CD4-positive, alpha-beta T cell treated with Interleukin-15 for 1 hour (primary cell): ENCODE measurements at places on chromosomes 5 and 9.

DNA sequence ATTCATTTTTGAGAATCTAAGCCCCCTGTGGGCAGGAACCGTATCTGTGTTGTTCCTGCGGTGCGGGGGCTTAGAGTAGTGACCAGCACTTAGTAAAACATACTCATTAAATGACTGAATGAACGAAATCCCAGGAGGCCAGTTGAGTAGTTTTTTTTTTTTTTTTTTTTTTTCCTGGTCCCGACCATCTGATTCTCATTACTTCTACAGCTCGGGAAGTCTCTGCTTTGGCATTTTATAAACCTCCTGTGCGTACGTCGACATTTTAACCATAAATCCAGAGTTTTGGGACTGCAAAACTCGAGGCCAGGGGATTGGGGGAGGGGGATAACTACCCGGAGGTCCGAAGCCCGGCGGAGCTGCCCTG lies 31.5 kb upstream of the SPRY4 start:
- DNase-seq, result no peak

- no peak for DNase-seq
Measured at GRCh38 chr5:51398875-51399642, 15.8 kb downstream of the ISL1 start.

DNA sequence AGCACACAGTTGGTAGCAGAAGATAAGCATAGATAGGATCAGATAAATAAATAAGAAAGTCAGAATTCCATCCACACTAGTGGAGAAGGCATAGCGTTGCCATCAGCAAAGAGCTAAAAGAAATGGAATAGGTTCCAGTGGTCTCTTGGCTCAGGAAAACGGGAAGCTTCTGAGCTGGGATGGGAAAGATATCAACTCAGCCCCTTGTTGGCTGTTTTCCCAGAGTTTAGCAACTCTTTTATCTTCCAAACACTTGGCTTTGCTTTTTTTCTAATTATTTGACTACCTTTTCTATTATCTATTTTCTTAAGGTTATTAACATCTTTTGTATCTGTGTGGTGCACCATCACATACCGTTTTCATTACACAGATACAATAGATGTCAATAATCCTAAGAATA lies 445.7 kb upstream of the TRPC7 start:
- DNase-seq, result no peak

GRCh38 chr5:59506285-59506877 lies 387.1 kb downstream of the PDE4D start:
- DNase-seq, result no peak

DNA sequence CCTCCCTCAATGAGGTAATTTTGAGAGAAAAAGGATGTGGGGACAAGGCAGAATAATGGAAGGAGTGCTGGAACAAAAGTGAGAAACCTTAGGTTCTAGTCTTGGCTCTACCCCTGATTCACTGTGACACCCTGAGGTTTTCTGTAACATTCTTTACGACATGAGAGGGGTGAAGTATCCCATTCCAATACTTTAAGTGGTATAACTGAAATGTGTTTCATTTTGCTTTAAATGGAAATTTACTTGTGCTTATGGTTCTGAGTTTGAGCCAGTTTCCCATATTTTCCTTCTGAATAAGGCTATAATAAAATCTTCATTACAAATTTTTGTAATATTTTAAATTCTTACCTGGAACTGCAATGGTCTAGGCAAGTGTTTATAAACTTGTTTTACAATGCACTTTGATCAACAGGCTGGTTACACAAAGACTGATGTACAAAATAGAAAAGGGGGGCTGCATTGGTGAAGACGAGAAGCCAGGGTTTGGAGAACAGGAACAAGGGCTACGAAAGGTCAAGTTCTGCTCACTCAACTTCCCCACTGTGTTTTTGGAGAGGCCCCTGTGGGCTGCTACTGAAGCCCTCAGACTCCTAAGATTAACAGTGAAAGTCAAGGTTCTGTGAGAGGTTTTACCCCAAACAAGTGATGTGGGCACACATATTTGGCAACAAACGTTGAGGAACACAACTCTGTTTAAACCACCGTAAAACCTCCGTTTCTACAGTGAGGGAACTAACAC lies 171.9 kb upstream of the ELL2 start:
- DNase-seq, result no peak

GRCh38 chr9:95766906-95767305 lies 108.6 kb upstream of the ERCC6L2 start:
- no peak for DNase-seq
